ENCODE measurements at places on chromosomes 2 and 18. TPM values are rescaled to one million over a fixed set of nuclear protein-coding genes. Genes with fewer than 3 reads are reported as not detected.

- DNase-seq: no peak
These were observed 7.9 kb downstream of the SLC16A14 start for GRCh38 chr2:230060672-230061293.

- no peak for DNase-seq
These were observed 145.6 kb downstream of the TGIF1 start for GRCh38 chr18:3595369-3596273.

DNA sequence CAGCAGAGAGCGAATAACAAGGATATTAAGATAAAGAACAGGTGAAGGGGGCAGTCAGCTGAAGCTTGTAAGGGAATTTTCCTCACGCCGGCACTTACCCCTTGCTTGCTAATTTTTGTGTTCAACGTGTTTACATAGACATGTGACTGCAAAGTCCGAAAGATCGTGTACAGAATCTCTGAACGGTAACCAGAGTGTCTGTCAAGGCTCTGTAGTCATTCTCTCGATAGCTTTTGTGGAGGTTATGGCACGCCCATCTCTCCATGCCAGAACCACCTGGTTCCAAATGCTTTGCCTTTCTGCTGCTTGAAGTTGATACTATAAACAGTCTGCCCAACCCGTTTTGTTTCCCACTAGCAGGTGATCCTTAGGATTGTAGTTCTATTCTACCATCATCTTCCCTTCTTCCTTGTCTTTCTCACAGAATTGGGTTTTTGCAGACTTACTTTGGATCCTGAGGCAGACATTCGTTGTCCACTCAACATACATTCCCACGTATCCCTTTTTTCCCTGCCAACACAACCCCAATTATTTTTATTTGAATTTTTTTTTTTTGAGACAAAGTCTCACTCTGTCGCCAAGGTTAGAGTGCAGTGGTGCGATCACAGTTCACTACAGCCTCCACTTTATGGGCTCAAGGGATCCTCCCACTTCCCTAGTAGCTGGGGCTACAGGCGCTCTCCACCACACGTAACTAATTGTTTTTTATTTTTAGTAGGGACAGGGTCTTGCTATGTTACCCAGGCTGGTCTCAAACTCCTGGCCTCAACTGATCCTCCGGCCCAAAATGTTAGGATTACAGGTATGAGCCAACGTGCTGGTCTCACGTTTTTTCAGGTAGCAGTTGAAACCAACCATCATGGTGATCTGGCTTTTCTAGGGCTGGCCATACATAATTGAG is 1.3 kb upstream of the USP34 start:
- DNase-seq: no peak

- DNase-seq: no peak
These were observed at the start of gene CYP1B1 for GRCh38 chr2:38075507-38076151. Gene CYP1B1 (minus strand): TSS chr2:38076151. CDS start chr2:38075388, 763 bp downstream.

GALNT5 gene
- polyA plus RNA-seq: not detected

MRPL30 gene
- polyA plus RNA-seq: 22.8 TPM

- no peak for DNase-seq
These were observed 391.9 kb downstream of the RND3 start for GRCh38 chr2:150095361-150096095.

- DNase-seq: no peak
These were observed 3.7 kb downstream of the SMC6 start for GRCh38 chr2:17749753-17750438.

GRCh38 chr2:84131278-84131830 is 327.7 kb downstream of the SUCLG1 start:
- no peak for DNase-seq

HOXD9 gene
- not detected for polyA plus RNA-seq

COLEC11 gene
- polyA plus RNA-seq: not detected

CD207 gene
- not detected for polyA plus RNA-seq

GRCh38 chr2:227870710-227871374 is 589 bp upstream of the DAW1 start:
- no peak for DNase-seq

TBR1 gene
- polyA plus RNA-seq: not detected

CYRIA gene
- polyA plus RNA-seq: 6.3 TPM

DNA sequence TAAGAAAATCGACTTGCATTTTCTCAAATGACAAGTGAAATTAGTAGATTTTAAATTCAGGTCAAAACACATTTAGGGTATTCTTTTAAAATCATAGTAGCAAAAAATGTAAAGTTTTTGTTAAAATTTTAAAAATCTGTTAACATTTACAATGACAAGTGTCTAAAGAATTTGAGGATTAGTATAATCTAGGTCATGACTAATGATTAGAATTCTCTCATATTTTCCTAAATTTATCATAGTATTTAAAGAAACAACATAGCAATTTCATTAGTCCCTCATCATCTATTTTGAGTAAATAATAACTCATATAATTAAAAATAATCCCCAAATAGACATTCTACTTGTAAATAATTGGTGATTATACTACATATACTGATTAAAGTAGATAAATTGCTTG is 23.6 kb downstream of the THUMPD2 start:
- DNase-seq: no peak

CACNB4 gene
- not detected for polyA plus RNA-seq

GRCh38 chr2:64727843-64728463 is 74.2 kb upstream of the SERTAD2 start:
- DNase-seq: no peak

DNA sequence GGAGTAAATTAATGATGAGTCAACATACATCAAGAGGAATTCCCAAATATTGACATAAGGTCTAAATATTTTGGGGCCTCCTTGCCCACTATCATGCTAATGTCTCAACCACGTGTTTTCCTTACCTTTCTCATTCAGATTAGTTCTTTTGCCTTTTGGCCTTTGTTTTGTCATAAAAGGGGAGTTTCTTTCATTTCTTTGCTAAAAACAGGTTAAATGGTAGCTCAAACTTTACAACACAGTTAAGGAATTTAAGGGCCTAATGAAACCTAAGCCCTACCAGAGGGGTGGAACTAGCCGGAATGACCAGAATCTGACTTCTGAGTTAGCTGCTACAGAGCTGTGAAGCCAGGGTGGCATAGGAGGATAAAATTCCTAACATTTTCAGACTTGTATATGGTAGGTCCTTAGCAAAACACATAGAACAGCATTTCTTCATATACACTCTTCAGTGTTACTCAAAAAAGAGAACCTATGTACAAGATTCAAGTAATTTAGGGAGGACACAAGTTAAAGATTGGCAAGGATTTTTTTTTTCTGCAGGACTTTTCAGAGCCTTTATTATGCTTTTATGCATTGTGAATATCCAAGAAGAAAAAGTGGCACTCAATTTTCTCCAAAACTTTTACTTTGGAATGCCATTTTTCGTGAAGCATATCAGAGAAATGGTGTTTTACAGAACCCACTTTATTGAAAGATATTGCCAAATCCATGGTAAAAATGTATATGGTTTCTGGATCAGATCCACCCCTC is 633.1 kb downstream of the ARHGAP15 start:
- DNase-seq: no peak

DNA sequence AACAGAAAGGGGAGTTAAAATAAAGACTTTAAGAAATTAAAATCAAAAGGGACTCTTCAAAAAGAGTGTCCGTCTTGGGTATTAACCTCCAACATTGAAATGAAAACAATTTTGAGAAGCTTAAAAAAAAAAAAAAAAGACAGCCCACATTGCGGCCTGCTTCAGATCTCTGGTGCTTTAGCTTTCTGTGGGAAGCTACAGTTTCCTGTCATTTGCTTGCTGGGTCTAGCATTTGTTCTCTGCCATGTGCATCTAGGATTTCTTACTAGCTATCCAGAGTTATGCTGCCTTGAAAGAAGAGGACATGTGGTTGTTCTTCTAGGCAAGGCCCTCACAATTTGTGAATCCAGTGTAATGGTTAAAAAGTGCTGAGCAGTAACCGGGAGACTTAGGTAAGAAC is 375.3 kb downstream of the SLC4A3 start:
- no peak for DNase-seq

PLEKHH2 gene
- not detected for polyA plus RNA-seq

ALPI gene
- not detected for polyA plus RNA-seq

- DNase-seq: no peak
These were observed 306.9 kb downstream of the GULP1 start for GRCh38 chr2:188598551-188598950.

APOB gene
- polyA plus RNA-seq: not detected

DNA sequence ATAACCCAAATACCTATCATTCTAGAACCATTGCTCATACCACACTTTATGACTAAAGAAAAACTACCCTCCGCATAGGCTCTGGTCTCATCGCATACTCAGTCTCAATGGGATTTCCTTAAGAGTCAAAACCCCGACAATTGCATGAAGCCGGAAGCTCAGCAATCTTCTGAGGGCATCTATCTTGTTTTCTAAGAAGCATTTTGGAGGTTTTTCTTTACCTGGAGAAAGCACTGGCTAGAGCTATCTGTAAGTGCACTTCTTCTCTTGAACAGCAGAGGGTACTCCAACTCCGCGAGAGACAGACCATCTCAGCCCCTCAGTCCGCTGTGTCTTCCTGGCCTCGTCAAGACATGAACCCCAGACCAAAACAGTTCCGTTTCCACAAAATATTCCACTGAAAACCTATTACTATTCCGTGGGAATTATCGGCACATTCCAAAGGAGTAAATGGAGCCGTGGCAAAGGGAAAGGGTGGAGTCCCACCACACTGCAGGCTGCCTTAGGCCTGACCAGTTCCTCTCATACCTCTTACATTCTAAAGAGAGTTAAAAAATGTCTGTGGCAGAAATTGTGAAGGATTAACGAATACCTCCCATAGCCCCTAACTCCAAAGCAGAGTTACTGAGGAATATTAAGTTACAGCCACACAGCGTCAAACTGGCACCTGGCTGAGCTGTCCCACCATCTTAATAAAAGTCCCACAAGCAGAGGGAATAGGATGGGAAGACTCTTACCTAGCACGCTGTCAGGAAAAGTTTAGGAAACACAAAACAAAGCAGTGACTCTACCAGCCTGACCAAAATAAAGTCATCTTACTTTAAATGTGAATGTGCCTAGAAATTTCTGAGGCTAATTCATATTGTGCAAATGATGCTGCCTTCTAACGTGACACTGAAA is 325.6 kb upstream of the VRK2 start:
- DNase-seq: no peak
